ENCODE measurements at places on chromosomes 7 and 10.

DNA sequence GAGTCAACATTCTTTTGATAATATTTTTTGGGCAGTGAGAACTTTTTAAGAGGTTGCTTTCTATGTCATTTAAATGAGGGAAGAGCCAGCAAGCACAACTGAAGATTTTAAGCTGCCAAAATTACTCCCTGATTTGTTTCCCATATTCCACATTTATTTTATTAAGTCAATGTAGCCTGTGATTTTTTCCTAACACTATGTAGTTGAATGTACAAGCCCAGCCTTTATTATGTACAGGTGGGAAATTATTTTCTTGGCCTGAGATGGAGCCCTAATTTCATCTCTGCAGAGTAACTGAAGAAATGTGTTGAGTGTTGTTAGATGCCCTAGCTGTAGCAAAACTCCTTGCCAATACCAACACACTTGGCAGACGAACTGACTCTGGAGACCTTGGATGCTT, 83.1 kb upstream of the MINDY3 start:
- DNase-seq: no peak

- no peak for DNase-seq
These were observed 152.0 kb downstream of the MACC1 start for GRCh38 chr7:20064974-20065862.

GRCh38 chr10:88952647-88953111, at the start of gene ACTA2:
ACTA2 (minus strand) TSS chr10:88952773; CDS start chr10:88948930, 3,843 bp downstream.
- DNase-seq: no peak

- DNase-seq: no peak
These were observed 214.5 kb downstream of the SNX13 start for GRCh38 chr7:17725821-17726220.

GRCh38 chr10:95263864-95264226, 27.0 kb downstream of the PDLIM1 start:
- no peak for DNase-seq

GRCh38 chr10:96967847-96968246, 135.7 kb downstream of the LCOR start:
- DNase-seq: no peak

- no peak for DNase-seq
These were observed 29.5 kb downstream of the WASL start for GRCh38 chr7:123719197-123719721.

DNA sequence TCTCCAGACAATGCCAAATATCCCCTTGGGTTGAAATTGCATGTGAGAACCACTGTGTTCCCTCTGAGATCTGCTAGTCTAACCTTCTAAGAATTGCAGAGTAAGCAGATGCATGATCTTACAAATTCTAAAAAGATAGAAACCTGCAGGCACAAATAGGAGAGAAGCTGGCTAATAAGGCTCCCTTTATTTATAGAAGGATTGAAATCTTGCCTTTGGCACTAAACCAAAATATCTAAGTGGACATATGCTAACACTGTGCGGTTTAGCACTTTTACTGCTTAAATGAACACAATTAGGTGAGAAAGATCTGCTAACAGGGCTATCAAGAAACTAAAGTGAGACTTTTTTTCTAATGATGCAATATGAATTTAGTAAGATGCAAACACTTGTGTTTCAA, 225.5 kb downstream of the DOCK4 start:
- DNase-seq: no peak

DNA sequence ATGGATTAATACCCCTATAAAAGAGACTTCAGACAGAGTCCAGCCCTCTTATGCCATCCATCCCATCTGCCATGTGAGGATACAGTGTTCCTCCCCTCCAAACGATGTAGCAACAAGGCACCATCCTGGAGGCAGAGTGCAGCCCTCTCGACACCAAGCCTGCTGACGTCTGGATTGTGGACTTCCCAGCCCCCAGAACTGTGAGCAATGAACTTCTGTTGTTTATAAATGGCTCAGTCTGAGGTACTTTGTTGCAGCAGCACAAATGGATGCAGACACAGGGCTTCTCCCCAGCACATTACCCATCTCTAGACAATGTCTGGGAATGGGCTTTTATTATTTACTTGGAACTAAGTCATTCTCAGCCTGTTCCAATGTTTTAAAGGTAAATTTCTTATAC, 195.6 kb downstream of the WDR37 start:
- no peak for DNase-seq

GRCh38 chr7:1586827-1587705, 17.2 kb upstream of the PSMG3 start:
- DNase-seq: no peak

DNA sequence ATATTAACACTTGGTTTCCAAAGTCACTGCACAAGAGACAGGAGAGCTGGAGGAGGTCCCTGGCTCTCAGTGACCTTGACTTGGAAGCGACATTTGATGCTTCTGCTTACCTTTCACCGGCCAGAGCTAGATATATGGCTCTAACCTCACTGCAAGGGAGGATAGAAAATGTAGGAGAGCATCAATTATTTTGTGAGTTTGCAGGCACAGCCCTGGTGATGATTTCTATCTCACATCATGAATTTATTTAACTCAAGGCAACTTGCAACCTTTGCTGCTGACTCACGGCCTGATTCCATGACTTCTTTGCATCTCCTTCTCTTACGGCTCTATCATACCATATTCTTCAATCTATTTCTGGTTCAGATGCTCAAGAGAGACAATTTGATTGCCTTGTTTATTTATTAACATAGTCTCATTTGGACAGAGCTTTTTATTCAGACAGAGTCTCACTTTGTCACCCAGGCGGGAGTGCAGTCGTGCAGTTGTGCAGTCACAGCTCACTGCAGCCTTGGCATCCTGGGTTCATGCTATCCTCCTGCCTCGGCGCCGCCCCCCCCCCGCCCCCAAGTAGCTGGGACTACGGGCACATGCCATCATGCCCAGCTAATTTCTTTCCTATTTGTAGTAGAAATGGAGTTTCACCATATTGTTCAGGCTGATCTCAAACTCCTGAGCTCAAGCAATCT, 196.0 kb downstream of the REEP3 start:
- DNase-seq: no peak

DNA sequence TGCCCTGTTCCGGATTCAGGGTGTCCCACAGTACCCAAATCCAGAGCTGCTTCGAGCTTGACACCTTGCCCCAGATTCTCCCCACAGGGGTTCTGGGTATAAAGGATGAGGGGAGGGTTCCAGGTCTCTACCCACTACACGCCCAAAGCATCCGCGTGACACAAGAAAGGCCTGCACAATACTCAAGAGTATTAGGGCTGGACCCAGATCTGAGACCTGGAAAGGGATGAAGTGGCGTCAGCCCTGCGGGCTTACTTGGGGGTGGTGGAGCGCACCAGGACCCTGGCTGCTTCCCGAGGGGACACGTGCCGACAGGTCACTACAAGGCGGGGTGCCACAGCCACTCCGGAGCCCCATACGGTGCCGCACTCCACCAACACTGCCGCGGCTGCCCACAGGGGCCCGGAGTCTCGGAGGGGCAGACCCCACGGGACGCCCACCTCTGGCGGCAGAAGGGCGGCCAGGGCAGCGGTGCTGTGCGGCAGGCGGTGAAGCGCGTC, 1.3 kb downstream of the TYSND1 start:
- no peak for DNase-seq

DNA sequence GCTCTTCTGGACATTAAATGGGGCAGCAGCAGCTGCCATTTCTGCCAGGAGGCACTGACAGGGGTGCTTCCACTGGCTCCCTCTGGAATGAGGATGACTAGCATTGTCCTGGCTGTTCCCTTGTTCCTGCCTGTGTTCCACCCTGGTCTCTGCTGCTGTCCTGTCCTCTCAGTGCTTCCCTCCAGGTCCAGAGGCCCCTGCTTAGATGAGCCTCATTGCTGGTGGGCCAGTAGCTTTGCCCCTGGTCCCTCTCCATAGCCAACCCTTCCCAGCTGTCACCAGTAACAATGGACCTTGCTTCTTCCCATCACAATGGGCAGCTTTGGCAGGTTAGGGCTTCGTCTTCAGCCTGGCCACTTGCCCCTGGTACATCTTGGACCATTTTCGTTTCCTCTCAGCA, 561.1 kb downstream of the TCERG1L start:
- DNase-seq: no peak

DNA sequence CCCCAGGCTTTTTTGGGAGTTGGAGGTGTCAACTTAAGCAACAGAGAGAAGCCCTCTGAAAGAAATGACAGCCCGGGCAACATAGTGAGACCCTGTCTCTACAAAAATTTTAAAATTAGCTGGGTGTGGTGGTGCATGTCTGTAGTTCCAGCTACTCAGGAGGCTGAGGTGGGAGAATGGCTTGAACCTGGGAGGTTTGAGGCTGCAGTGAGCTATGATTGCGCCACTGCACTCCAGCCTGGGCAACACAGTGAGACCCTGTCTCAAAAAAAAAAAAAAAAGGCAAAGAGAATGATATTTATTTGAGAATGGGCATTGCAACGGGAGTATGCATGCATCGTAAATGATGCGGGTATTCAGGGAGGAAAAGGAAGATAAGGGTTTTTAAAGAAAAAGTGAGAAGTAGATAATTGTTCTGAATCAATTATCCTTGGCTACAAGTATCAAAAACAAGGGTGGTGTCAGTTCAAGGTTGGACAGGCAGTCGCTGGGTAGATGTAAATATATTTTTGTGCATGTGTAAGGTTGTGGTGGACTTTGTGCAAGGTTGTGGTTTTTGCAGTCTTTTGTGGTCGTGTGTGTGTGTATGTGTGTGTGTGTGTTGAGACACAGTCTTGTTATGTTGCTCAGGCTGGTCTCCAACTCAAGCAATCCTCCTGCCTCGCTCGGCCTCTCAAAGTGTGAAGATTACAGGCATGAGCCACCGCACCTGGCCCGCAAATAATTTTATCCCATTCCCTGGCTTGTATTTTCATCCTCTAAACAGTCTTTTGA, 65.6 kb downstream of the COL26A1 start:
- DNase-seq: no peak

DNA sequence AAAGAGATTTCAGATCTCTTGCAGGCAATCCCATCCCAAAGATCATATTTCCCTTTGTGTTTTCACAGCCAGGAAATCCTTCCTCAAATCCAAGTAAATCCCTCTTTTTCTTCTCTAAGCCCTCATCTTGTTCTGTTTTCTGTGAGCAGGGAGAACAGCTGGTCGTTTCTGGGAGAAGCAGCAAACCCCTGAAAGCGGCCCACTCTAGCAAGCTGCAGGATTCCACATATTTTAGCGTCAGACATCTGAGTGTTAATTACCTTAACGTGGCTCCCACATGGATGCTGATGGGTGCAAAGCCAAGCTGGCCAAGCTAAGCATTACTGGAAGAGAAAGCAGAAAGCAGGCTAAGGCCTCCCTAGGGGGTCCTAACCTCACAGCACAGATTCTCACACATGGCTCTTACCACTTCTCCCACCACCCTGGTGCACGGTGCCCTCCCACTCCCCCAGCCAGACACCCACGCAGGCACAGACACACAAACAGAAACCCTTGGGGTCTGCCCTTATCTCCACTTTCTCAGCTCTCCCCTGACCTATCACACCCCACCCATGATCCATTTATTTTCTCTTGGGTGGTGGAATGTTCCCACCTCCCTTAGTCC, 551.0 kb upstream of the AUTS2 start:
- no peak for DNase-seq

- DNase-seq: no peak
These were observed 208.8 kb downstream of the STK31 start for GRCh38 chr7:23918856-23919255.

DNA sequence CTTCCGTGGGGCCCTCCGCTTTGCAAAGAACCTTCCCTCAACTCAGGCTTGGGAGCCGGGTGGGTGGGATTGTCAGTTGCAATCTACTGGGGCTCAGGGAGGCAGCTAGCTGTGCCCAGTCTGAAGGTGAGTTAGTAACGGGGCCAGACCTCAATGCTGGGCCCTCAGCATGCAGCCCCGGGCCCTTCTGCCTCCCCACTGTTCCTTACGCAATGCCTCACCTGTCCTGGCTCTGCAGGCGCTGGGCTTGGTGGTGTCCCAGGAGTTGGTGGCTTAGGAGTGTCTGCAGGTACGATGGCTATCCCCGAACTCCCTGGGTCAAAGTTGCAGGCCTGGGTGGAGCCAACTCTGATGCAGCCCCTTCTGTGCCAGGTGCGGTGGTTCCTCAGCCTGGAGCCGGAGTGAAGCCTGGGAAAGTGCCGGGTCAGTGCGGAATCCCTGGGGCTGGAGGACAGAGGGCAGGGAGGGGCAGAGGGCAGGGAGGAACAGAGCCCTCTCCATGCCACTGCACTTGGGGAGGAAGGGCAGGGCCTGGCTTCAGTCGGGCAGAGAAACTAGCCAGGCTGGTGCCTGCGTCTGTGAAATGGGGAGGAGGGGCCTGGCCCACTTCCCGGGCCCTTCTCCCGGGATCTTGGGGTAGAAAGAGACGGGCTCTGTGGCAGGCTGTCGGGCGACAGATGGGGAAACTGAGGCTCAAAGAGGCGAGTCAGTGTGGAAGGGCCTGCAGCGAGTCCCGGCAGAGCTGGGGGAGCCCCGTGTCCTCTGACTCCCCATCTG, 15.0 kb downstream of the ELN start:
- DNase-seq: no peak

DNA sequence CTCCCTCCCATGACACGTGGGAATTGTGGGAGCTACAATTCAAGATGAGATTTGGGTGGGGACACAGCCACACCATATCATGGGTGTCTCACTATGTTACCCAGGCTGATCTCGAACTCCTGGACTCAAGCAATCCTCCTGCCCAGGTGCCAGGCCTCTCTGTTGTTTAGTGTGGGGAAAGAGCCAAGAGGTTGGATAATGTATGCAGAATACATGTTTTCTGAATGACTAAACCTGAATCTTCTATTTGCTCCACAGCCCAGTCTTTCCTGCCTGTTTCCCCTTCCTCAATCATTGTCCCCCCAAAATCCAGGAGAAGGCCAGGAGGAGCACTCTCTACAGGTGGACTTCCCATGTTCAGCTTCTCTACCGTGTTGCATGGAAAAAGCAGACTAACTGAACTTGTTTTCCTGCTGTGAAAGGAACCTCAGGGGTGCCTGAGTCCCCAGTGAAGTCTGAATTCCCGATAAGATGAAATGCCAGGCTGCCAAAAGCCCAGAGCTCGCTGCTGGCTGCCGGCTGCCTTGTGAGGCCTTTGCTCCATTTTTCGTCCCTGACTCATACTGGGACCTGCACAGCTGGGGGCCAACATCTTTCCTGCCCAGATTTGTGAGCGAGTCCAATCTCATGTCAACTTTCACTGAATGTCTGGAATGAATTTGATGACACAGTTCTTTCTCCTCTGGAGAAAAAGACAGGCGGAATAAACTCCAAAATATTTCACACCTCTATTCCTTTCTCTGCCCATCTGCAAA, 588.0 kb downstream of the CALN1 start:
- no peak for DNase-seq

- DNase-seq: no peak
These were observed 22.8 kb downstream of the LRRC17 start for GRCh38 chr7:102935450-102936115.

GRCh38 chr10:51530541-51530940, 168.9 kb downstream of the CSTF2T start:
- DNase-seq: no peak

- no peak for DNase-seq
These were observed 447.4 kb downstream of the DNAJB6 start for GRCh38 chr7:157784041-157784835.

DNA sequence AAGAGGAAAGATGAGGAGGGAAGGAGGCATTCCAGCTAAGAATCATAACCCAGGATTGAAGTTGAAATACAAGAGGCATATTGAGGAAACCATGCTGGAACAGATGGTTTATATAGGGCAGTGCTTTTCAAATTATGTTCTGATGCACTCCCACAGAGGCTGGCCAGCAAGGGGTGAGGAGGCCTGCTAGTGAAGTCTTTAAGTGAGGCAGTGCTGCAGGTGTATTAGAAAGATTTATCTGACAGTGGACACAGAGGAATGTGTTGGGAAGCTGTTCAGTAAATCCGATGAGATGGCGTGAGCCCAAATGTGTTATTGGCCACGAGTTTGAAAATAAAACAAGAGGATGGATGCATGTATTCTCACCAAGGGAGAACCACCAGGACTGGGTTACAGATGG, 28.6 kb downstream of the REEP3 start:
- DNase-seq: no peak
